ENCODE measurements at places on chromosomes 12 and 14.

DNA sequence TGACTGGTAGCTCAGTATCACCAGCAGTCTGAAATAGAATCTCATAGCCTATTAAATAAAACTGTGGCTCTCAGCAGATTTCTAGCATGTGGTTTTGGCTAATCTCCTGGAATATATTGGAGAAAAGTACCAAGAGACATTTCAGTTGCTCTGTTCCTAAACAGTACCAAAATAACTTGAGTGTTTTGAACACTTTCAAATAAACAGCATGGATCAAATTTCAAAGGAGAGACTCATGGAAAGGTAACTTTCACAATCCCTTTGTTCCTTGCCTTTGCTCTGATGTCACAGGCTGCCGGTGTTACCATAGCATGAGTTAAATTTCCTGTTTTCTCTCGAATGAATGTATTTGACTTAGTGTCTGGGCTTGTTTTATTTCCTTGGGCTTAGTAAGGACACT is 3.4 kb downstream of the ARG2 start:
- DNase-seq, result peak; percentile 66

DNA sequence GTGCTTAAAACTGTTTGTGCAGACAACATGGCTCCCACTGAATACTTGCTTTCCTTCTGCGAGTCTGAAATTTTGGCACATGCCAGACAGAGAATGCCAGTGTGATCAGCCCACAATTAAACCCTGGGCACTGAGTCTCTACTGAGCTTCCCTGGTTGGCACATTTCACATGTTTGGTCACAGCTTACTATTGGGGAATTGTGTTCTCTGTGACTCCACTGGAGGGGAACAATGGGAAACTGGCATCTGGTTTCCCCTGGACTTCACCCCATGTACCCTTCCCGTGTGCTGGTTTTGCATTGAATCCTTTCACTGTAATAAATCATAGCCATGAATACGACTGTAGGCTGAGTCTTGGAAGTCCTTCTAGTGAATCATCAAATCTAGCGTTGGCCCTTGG is 64.9 kb downstream of the EFCAB11 start:
- DNase-seq, result no peak

GRCh38 chr12:63042646-63043045 is 107.7 kb upstream of the PPM1H start:
- DNase-seq, result no peak

- DNase-seq, result no peak
Measured at GRCh38 chr12:114918535-114919233, 234.7 kb upstream of the TBX3 start.

DNA sequence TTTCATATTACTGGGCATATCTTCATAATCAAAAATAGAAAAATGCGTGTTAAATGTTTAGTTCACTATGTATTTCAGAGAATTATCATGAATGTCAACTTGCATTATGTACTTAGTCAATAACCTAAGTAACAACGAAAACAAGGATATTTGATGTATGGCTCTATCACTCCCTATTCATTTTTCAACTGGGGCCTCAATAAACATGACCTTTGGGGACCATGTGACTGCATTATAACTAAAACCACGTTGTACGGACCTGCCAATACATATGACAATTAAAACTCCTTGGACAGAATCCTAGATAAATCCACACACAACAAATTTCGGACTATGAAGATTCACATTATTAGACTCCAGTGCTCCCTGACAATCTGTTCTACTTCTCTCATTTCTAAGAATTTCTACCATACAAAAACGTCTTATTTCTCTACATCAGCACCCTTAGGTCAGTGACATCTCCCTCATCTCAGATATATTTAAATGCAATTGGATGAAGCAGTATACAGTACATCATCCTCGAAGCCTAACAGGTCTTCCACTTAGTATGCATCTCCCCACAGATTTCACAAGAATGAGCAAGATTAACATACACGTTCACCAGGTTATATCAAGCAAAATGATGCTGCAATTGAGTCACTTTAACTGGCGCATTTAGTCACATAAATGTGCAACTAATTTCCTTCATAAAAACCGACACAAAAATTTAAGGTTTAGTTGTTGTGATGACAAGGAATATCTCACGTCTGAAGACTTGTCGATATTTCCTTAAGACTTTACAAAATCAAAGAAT is 1.5 kb downstream of the UBE2N start:
- DNase-seq, result no peak

DNA sequence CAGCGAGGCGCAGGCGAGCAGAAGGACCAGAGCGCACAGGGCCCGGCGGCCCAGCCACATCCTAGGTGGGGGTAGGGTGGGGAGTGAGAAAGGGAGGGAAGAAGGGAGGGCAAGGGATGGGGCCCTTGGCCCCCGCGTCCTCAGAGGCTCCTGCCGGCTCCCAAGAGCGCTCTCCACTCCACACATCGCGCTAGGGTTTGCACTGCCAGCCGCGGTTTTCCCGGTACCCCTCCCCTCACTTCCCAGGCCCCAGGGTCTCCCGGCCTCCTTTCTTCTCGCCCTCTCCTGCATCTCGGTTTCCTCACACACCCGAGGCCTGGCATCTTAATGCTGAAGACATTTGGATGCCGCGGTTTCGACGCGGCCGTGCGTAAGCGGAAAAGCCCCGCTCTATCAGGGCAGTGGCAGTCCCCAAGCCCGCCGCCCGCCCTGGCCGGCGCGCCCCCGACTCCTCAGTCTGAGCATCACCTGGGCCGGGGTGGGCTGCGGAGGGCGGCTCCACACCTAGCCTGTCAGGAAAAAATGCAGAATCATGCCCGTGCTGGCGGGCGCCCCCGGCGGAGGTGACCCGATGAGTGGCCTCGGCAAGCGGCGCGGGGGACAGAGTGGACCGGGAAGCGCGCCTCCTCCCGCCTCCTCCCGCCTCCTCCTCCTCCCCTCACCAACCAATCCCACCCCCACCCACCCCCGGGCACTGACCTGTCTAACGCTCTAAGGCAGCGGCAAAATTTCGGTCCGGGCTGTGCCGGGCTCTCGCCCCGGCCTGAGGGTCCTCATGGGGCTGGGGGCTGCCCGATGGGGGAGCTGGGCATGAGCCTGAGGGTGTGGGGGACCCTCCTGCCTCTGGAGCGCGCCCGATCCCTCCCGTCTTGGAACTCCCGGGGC is 686 bp downstream of the B4GALNT1 start:
- no peak for DNase-seq

- DNase-seq, result no peak
Measured at GRCh38 chr14:34699873-34700621, 14.3 kb downstream of the CFL2 start.
